ENCODE measurements at places on chromosomes 2 and 18. TPM values are rescaled to one million over a fixed set of nuclear protein-coding genes. Genes with fewer than 3 reads are reported as not detected.
A peak's percentile ranks its signal among the peaks of the same experiment; 100 is the strongest.

Gene STAT4
- total RNA-seq: 7.7 TPM

Gene APCDD1
- 10.9 TPM for total RNA-seq

Gene SOWAHC
- 15.0 TPM for total RNA-seq

Gene PSTPIP2
- 12.6 TPM for total RNA-seq

Gene CFAP221
- total RNA-seq: 0.69 TPM

Gene PLCL1
- total RNA-seq: 14.8 TPM

Gene TEKT4
- not detected for total RNA-seq

DNA sequence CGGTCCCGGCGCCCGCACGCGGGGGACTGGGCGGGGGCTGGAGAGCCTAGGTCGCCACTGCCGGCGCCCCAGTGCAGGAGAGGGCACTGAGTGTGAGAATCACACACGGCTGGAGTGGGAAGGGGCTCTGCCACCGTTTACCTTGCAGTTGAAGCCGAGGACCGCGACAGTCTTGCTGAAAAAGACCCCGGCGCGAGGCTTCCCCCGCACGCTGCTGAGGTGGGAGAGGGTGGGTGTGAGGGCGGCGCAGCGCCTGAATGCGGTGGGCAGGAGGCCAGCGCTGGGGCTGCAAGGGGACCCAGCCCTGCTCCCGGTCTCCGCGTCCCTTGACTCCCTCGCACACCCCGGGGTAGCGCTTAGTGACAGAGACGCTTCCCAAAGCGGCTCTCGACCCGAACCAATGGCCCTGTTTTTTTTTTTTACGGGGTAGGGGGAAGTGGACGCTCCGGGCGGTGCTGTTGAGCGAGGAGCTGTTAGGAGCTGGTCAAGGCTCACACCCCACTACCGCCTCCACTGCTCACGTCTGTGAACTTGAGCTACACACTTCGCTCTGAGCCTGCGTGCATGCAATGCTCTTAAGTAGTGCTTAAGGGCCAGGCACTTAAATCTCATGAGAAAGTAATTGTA, 794 bp downstream of the NOTO start:
- no peak overlapping the region for H3K4me3 ChIP-seq
- no peaks in the 10 kb centered on the region for H3K27me3 ChIP-seq
- no peak for DNase-seq

DNA sequence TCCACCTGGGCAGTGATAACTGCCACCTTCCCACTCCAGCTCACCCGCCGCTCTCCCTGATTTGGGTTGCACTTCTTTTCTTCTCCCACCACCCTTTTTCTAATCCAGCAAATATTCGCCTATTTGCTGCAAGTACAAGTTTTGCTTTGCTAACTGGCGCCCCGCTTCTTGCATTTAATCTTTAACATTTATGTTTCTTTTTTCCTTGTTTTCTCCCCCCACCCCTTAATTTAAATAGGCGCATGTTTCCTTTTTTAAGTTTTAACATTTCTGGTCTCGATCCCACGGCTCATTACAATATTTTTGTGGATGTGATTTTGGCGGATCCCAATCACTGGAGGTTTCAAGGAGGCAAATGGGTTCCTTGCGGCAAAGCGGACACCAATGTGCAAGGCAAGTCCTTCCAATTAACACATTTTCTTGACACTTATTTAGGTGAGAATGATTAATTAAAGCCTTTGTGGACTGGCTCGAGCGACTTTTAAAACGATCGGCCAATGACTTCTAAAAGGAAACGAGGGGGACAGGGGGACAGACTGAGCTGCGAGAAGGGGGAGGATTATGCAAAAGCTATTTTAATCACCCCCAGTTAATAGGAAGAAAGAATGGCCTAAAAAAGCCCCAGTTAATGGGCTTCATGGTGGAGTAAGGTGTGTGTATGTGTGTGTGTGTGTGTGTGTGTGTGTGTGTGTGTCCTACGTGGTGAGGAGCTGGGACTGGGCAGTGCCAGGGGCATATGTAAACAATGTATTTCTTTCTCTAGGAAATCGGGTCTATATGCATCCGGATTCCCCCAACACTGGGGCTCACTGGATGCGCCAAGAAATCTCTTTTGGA, 1.6 kb downstream of the TBR1 start:
- no peaks in the 10 kb centered on the region for H3K27me3 ChIP-seq
- no peak overlapping the region for H3K27ac ChIP-seq
- H3K4me3 ChIP-seq: no peak overlapping the region
- H3K4me1 ChIP-seq: no peaks in the 10 kb centered on the region
- no peak for DNase-seq

GRCh38 chr2:184628051-184628450, 29.7 kb downstream of the ZNF804A start:
- no peaks in the 10 kb centered on the region for H3K36me3 ChIP-seq
- DNase-seq: no peak
- no peaks in the 10 kb centered on the region for H3K27me3 ChIP-seq
- no peaks in the 10 kb centered on the region for H3K4me1 ChIP-seq
- no peak overlapping the region for H3K27ac ChIP-seq

- DNase-seq: no peak
- no peaks in the 10 kb centered on the region for H3K4me1 ChIP-seq
- no peak overlapping the region for H3K27ac ChIP-seq
- no peak overlapping the region for H3K4me3 ChIP-seq
- no peaks in the 10 kb centered on the region for H3K36me3 ChIP-seq
- H3K27me3 ChIP-seq: no peaks in the 10 kb centered on the region
Measured at GRCh38 chr2:125643128-125643527, 1012.8 kb upstream of the GYPC start.

DNA sequence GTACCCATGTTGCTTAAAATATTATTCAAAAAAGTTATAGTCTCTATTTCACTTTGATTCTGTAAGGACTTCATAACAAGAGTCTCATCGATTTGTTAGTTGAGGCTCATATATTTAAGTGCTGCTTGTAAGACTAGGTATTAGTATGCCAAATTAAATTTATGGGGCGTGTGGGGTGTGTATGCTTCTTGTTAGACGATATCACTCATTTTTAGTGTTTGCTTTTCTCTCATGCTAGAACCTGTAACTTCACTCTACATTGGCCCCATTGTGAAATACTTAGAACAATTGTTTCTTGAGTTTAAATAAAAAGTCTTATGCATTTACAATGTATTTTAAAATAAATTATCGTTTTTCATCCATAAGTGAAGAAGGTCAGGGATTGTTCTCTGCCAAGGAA, 63.6 kb downstream of the CTNNA2 start:
- H3K27ac ChIP-seq: no peak overlapping the region
- no peak overlapping the region for H3K4me3 ChIP-seq
- H3K4me1 ChIP-seq: no peaks in the 10 kb centered on the region

DNA sequence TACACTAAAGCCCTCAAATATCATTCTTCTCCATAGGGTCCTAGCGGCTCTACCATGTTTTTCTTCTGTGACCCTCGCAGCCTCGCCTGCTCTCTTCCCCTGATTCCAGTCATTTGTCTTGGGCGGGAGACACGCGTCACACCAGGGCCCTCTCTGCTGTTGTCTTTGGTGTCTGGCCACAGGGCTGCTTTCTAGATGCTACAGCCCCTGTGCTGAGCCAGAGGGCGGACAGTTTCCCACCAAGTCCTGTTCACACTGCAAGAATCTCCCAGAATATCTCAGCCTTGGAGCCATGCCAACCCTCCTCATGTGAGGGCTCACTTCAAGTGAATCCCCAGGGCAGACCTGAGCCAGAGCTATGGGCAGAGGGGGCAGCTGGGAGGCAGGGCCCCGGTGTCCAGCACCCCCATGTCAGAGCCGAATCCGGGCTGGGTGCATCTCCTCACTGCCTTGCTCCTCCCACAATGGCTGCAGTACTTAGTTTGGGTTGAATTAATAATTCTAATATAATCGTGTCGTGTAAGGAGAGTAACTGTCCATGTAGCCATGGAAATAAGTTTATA, 42.1 kb downstream of the DIPK1C start:
- H3K27ac ChIP-seq: no peak overlapping the region
- H3K36me3 ChIP-seq: no peaks in the 10 kb centered on the region
- H3K4me3 ChIP-seq: no peak overlapping the region
- peak; percentile 59 for DNase-seq
- H3K27me3 ChIP-seq: no peaks in the 10 kb centered on the region

DNA sequence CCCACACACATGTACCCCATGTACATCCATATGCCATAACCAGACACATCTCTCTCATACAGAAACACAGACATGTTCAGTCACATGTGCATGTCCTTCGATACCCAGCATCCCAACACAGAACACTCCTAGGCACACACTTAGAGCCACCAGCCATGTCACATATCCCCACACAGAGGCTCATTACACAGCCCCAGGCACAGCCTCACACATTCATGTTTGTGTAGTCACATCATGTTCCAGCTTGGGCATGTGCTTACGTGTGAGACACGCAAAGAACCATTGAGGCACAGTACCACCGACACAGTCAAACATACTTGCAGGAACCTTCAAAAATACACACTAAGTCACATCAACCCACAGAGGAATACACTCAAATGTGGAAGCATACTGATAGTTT, 17.3 kb downstream of the FBXO41 start:
- H3K36me3 ChIP-seq: no peaks in the 10 kb centered on the region
- H3K27ac ChIP-seq: no peak overlapping the region
- peaks cover 1% of the 10 kb centered on the region for H3K27me3 ChIP-seq
- no peak for DNase-seq

DNA sequence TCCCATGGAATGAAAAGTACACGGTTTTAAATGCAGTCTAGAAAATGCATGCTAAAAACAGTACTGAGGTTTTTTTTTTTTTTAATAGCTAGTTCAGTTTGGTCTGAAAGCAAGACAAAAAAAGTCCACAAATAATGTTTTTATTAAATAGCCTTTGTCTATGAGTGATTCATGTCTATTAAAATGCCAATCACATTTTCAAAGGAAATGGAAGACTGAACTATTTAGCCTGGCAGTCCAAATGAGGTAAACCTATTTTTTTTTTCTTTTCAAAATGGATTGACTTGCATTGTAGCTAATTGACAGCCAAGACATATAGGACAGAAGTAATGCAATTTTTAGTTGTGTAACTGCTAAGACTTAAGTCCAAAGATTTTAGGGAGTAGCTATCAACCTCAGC, 90.3 kb downstream of the LRP1B start:
- no peaks in the 10 kb centered on the region for H3K4me1 ChIP-seq
- no peak for DNase-seq
- no peak overlapping the region for H3K4me3 ChIP-seq
- no peaks in the 10 kb centered on the region for H3K36me3 ChIP-seq

DNA sequence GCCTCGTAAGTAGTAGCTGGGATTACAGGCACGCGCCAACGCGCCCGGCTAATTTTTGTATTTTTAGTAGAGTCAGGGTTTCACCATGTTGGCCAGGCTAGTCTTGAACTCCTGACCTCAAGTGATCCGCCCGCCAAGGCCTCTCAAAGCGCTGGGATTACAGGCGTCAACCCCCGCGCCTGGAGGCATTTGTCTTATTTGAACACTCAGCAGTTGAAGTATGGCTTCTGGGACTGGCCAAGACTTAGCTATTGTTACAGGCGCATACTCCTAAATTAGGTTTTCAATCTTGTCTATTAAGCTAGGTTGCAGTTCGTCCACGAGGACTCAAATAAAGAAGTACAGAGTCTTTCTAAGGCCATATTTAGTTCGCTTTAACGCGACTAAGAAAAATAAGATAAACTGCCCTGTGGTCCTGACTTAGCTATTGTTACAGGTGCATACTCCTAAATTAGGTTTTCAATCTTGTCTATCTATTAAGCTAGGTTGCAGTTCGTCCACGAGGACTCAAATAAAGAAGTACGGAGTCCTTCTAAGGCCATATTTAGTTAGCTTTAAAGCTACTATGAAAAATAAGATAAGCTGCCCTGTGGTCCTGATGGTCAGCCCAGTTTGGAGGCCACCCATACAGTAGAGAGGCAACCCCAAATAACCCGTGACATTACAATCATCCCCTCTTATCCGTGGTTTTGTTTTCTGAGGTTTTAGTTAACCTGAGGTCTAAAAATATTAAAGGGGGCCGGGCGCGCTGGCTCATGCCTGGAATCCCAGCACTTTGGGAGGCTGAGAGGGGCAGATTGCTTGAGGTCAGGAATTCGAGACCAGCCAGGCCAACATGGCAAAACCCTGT, 20.8 kb upstream of the MTA3 start:
- DNase-seq: no peak
- no peaks in the 10 kb centered on the region for H3K4me1 ChIP-seq
- no peaks in the 10 kb centered on the region for H3K27me3 ChIP-seq

- no peaks in the 10 kb centered on the region for H3K27me3 ChIP-seq
- no peaks in the 10 kb centered on the region for H3K36me3 ChIP-seq
- H3K27ac ChIP-seq: no peak overlapping the region
- no peak for DNase-seq
Measured at GRCh38 chr2:25065768-25066167, 23.9 kb downstream of the EFR3B start.

DNA sequence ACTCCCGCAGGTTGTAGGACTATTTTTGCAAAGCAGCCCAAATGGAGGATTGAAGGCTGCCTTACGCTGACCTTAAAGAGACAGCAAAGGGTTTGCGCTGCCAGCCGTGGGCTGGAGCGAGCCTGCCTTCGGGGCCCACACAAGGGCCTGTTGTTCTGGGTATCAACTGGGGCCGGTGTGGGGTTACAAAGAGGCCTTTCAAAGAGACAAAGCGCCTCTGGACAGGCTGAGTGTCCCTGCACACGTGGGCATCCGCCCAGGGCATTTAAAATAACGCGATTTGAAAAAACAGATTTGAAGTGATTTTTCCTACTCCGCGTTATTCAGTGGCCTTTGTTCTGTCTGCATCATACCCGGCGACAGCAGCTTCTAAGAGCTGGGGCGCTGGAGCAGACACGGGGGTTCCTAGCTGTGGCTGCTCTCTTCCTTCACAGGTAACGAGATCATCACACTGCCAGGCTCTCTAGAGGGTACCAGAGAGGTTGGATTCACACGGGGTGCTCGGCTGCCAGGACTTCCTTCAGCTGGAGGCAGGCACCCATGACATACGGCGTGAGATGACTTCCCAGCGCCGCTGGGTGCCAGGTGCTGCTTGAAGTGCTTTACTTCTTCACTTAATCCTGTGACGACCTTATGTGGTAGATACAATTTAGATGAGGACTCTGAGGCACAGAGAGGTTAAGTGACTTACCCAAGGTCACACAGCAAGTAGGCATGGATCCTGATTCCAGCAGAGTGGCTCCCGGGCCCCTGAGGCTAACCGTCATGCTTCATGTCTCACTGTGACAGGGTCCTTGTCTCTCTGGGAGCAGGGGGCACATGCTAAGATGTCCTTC, 32.2 kb downstream of the MAL start:
- H3K27ac ChIP-seq: no peak overlapping the region
- H3K27me3 ChIP-seq: no peaks in the 10 kb centered on the region
- no peak for DNase-seq

DNA sequence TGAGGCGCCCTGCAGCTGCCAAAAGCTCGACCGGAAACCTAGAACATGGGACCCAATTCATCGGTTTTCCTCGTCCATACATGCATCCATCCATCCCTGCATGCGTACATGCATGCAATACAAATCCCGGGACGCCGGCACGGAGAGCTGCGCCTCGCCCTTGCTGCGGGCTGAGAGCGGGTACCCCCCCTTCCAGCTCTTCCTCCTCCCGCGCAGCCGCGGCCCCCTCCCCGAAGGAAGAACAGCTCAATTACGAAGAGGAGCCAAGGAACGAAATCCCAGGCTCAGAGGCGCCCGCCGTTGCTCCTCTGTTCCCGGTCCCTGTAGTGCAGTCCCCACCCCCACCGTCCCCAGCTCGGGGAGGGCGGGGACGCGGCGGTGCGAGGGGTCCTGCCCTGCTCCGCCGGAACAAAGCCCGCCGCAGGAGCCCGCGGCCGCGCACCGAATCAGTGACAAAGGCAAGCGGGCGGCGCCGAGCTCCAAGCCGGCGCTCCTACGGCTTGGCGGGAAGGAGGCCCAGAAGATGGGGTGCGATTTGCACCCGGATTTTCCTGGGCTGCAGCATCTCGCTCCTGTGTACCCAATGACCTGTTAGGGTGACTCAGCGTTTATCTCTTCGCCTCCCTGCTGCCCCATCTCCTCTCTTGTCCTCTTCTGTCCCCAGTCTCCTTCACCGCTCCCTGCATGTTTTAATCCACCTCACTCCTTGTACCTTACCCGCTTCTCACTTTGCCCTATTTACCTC, 8.9 kb upstream of the POU3F3 start:
- no peaks in the 10 kb centered on the region for H3K27me3 ChIP-seq
- no peak for DNase-seq
- H3K4me1 ChIP-seq: no peaks in the 10 kb centered on the region
- no peak overlapping the region for H3K27ac ChIP-seq

Data from aorta (tissue), 5 donors.